ENCODE measurements at places on chromosomes 2 and 18. TPM values are rescaled to one million over a fixed set of nuclear protein-coding genes. Genes with fewer than 3 reads are reported as not detected.

FHOD3 gene
- not detected for total RNA-seq

COLEC11 gene
- 0.49 TPM for total RNA-seq

GRCh38 chr18:10010611-10011015, 96.8 kb downstream of the VAPA start:
- no peak overlapping the region for H3K27ac ChIP-seq
- no peak overlapping the region for H3K4me3 ChIP-seq
- no peaks in the 10 kb centered on the region for H3K4me1 ChIP-seq
- H3K27me3 ChIP-seq: peaks cover 2% of the 10 kb centered on the region
- DNase-seq: no peak
- H3K36me3 ChIP-seq: no peaks in the 10 kb centered on the region

GRCh38 chr2:42105330-42106256, 57.8 kb downstream of the PKDCC start:
- peaks cover 2% of the 10 kb centered on the region for H3K36me3 ChIP-seq
- peaks cover 30% of the 10 kb centered on the region for H3K4me1 ChIP-seq
- H3K27ac ChIP-seq: no peak overlapping the region
- peak; percentile 93 for DNase-seq
- no peak overlapping the region for H3K4me3 ChIP-seq

GRCh38 chr18:75041586-75041985, 167.4 kb downstream of the PTGR3 start:
- H3K4me1 ChIP-seq: no peaks in the 10 kb centered on the region
- H3K27ac ChIP-seq: no peak overlapping the region
- no peaks in the 10 kb centered on the region for H3K27me3 ChIP-seq

- H3K27me3 ChIP-seq: no peaks in the 10 kb centered on the region
- peak; percentile 74 for DNase-seq
- peaks cover 43% of the 10 kb centered on the region for H3K4me1 ChIP-seq
Observed at GRCh38 chr2:241300000-241300399, 15.5 kb downstream of the HDLBP start.
